Skeletal muscle tissue (tissue), 5 donors: ENCODE measurements at places on chromosomes 12 and 14. TPM values are rescaled to one million over a fixed set of nuclear protein-coding genes. Genes with fewer than 3 reads are reported as not detected.

Gene ACRBP
- 1.0 TPM for total RNA-seq

Gene RHEBL1
- 0.52 TPM for total RNA-seq

Gene LBHD2
- total RNA-seq = not detected

Gene CCDC175
- not detected for total RNA-seq

Gene RNF34
- total RNA-seq = 52.2 TPM
